ENCODE measurements at places on chromosomes 1 and 21.

GRCh38 chr1:54332781-54333585, 73.2 kb downstream of the SSBP3 start:
- no peak for DNase-seq

- DNase-seq = no peak
Measured at GRCh38 chr1:182707122-182707521, 22.7 kb upstream of the RGS8 start.

DNA sequence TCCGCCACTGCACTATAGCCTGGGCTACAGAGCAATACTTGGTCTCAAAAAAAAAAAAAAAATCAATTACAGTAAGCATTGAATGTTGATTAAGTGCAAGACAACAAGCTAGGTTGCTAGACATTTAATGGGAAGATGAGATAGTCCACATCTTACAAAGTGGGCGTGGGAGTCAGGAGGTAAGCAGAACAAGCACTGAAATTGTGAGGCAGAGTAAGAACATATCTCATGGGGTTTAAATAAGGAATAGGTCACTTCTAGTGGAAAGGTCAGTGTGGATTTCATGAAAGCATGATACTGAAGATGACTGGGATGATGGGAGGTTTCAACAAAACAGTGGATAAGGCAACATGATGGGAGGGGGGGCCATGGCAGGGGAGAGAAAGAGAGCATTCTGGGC, 1.9 kb upstream of the OLFML2B start:
- DNase-seq = no peak

DNA sequence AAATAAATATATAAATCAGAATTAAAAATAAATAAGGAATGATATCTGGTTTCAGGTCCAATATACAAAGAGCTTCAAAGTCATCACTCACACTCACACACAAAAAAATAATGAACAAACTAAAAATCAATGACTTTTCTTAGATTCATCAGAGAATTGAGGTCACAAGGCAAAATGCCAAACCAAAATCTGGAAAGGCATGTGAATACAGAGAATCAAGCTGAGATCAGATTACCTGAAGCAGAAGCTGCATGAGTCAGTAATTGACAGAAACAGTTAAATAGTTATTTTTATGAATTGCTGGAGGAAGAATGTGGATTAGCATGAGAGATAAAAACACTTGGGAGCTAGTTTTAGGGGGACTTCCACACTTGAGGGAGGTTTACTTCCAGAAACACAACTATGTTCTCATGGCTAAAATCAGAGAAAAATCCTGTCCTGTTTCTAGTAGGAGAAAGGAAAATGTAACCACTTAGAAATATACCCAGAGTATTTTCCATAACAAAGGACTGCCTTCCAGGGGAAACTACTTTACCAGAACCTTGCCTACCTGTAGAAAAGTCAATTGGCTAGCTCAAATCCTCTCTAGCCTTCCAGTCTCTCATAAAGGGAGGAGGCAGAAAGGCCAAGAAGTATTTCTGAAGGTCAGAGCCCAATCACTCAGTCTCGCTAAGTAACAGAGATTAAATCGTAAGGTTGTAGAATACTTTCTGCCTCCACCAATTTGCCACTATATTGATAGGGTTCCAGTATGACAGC, 536.6 kb upstream of the NR5A2 start:
- DNase-seq = no peak

DNA sequence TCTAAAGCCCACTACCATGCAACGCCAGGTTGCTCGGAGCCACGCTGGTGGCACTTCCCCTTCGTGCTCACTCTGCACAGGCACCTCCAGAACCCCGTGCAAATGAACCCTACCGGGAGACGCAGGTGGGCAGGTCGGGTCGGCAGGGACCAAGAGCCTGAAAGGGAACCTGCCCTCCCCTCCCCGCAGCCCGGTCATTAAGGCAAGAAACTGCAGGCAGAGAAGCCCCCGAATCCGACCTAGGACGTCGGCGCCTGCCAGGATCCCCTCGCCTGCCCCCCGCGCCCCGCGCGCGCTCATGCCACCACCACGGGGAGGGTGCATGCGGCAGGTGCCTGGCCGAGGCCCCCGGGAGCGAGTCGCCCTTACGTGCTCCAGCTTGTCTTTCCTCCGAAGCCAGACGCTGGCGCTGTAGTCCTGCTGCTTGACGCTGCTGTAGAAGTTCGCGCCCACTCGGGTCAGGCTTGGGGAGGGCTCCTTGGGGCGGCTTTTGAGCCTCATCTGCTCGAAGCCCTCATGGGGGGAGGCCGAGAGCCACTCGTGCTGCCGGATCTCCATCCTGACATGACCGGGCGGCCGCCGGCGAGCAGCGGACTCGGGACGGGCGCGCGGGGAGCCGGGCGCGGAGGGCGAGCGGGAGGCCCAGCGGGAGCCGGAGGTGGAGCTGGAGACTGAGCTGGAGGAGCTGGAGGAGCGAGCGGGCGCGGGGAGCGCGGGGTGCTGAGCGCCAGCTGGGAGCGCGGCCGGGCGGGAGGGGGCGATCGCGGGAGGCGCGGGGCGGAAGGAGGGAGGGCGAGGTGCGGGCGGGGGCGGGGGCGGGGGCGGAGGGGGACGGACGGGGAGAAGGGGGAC, 552 bp downstream of the PLD5 start:
- DNase-seq = peak; percentile 2
